Omental fat pad (tissue), 4 donors: ENCODE measurements at places on chromosomes 12 and 14. TPM values are rescaled to one million over a fixed set of nuclear protein-coding genes. Genes with fewer than 3 reads are reported as not detected.

Gene CD163L1
- total RNA-seq = 2.6 TPM

Gene PLA2G1B
- not detected for total RNA-seq

Gene CLEC4A
- 3.1 TPM for total RNA-seq

Gene PRKD1
- 9.1 TPM for total RNA-seq

DNA sequence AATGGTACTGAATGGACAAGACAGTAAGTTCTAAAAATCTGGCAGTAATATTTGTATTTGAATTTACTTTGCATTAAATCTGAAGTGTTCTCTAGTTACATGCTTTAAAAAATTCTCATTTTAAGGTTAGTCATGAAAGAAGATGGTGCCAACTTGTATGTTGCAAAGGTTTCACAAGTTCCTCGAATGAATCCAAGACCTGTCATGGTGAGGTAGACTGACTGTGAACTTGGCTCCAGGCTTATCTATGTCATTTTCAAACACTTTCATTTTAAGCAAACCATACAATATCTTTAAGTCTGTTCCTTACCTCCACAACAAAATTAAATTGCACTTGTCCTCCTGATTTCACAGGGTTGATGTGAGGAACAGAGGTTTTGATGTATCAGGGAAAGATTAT is 23.4 kb downstream of the CLEC2D start:
- DNase-seq = no peak

GRCh38 chr14:61927520-61927919 is 165.3 kb downstream of the SNAPC1 start:
- DNase-seq = no peak

Gene P2RX2
- 2.8 TPM for total RNA-seq

GRCh38 chr12:49644620-49644994 is 21.2 kb downstream of the PRPF40B start:
- peak; percentile 66 for DNase-seq

- DNase-seq = no peak
Observed at GRCh38 chr12:3752741-3753486, at the start of gene CRACR2A. CRACR2A (minus strand) TSS chr12:3753109; CDS start chr12:3696999, 56,110 bp downstream.

Gene DDN
- total RNA-seq = 0.65 TPM

Gene SOAT2
- not detected for total RNA-seq

- DNase-seq = no peak
Observed at GRCh38 chr12:102571889-102572288, 91.5 kb upstream of the IGF1 start.

Gene RNASE2
- 6.3 TPM for total RNA-seq

GRCh38 chr12:94819011-94819410 is 168.7 kb upstream of the TMCC3 start:
- no peak for DNase-seq

Gene FITM1
- 1.2 TPM for total RNA-seq

Gene FOXA1
- total RNA-seq = not detected
